ENCODE measurements at places on chromosomes 16 and 17.

DNA sequence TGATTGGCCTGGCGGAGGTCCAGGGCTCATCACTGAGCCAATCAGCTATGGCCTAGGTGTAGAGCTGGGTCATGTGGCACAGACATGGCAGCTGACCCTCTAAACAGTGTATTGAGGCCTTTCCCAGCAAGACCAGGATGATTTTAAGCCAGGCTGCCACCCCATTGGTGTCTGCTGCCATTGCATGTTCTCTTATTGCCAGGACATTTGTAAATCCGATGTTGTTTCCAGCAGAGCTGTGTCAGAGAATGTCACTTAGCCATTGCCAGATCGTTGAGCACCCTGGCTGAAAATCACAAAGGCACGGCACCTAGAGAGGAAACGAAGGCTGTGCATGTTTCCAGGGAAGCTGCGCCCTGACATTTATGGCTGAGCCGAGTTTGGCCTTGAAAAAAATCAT lies 33.4 kb downstream of the RBFOX1 start:
- no peak for DNase-seq

- DNase-seq = no peak
Observed at GRCh38 chr17:78407387-78408000, 29.0 kb downstream of the PGS1 start.

DNA sequence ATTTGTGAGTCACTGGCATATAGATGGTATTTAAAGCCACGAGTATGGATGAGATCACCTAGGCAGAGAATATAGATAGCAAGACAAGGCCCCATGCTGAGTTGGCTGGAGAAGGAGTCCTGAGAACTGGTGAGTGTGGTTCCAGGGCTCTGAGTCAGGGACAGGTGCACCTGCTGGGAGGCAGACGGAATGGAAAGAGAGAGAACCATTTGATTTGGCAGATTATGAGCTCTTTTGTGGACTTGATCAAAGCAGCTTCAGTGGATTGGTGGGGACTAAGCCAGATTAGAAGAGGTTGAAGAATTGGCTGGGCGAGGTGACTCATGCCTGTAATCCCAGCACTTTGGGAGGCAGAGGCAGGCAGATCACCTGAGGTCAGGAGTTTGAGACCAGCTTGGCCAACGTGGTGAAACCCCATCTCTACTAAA lies 4.3 kb upstream of the C16orf92 start:
- no peak for DNase-seq

DNA sequence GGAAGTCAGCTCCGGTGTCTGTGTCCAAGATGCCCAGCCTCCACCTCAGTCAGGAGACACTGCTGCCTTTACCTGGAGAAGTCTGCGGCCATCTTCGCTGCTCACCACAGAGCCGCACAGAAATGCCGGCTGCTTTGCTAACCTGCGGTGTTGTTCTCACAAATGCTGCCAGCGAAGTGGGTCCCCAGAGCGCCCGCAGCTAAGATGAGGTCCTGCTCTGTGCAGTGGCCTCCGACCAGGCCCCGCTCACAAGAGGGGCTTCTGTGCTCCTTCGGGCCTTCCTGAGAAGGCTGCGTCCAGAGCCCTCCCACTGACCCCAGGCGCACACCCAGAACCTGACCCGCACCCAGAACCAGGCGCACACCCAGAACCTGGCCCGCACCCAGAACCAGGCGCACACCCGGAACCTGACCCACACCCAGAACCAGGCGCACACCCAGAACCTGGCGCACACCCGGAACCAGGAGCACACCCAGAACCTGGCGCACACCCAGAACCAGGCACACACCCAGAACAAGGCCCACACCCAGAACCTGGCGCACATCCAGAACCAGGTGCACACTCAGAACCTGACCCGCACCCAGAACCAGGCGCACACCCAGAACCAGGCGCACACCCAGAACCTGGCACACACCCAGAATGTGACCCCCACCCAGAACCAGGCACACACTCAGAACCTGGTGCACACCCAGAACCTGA lies 51.5 kb upstream of the FASN start:
- no peak for DNase-seq

GRCh38 chr17:75983501-75984181 lies 4.6 kb downstream of the TEN1 start:
- no peak for DNase-seq

GRCh38 chr16:82440336-82440735 lies 186.4 kb upstream of the CDH13 start:
- DNase-seq = no peak

GRCh38 chr16:86073103-86073625 lies 174.2 kb downstream of the IRF8 start:
- DNase-seq = no peak
